ENCODE measurements at places on chromosomes 5 and 9.

DNA sequence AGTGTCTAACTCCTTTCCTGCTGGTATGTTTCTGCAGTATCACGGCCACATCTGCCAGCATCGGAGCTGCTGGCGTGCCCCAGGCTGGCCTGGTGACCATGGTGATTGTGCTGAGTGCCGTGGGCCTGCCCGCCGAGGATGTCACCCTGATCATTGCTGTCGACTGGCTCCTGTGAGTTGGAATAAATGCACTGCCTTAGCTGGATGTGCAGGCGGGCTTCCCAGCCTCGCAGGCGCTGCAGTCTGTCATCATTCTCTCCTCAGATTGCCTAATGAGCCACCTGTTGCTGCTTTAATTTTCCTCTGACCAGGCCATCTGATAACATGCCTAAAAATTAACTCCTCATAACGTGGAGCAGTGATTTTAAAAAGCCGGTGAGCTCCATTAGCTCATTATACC lies 79.1 kb upstream of the PLPP6 start:
- no peaks in the 10 kb centered on the region for H3K36me3 ChIP-seq
- no peaks in the 10 kb centered on the region for H3K4me1 ChIP-seq
- H3K27ac ChIP-seq = no peak overlapping the region
- no peak overlapping the region for H3K4me3 ChIP-seq

DNA sequence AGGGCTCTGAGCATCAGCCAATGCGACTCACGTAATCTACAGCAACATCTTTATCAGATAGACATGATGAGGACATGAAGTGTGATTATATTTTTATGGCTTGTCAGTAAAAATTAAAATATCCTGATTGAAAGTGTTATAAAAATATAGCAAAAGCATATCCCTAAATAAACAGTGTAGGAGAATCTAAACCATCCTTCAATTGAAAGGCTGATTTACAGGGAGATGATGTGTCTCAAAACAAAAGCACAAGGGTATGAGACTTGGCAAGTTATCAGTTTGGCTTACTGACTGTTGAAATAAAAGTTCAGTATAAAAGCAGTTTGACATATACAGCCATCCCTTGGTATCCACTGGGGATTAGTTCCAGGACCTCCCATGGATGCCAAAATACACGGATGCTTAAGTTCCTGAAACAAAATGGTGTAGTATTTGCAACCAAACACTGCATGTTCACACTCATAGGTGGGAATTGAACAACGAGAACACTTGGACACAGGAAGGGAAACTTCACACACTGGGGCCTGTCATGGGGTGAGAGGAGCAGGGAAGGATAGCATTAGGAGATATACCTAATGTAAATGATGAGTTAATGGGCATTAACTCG lies 149.9 kb upstream of the MAP1B start:
- H3K4me1 ChIP-seq = no peaks in the 10 kb centered on the region
- no peak overlapping the region for H3K4me3 ChIP-seq
- no peaks in the 10 kb centered on the region for H3K27me3 ChIP-seq

- no peak overlapping the region for H3K4me3 ChIP-seq
- DNase-seq = no peak
These were observed 2.5 kb downstream of the LRRC26 start for GRCh38 chr9:137167277-137167746.

DNA sequence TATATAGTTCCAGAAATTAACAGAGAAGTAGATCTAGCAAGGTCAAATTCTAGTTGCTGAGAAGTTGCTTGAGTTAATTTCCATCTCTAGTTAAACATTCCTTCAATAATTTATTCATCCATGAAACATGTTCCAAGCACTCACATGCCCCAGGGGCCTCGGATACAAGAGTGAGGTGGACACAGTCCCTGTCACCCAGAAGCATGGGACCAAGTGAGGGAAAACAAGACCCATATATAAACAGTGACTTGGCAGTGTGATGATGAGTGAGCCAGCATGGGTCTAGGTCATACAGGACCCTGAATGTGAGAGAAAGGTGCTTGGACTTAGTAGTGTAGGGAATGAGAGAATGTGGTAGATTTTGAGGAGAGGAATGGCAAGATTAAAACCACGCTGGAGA lies 216.9 kb downstream of the TTLL11 start:
- no peak for DNase-seq
- H3K36me3 ChIP-seq = no peaks in the 10 kb centered on the region
- H3K27ac ChIP-seq = no peak overlapping the region
- H3K4me3 ChIP-seq = no peak overlapping the region
- H3K4me1 ChIP-seq = no peaks in the 10 kb centered on the region
- no peaks in the 10 kb centered on the region for H3K27me3 ChIP-seq

DNA sequence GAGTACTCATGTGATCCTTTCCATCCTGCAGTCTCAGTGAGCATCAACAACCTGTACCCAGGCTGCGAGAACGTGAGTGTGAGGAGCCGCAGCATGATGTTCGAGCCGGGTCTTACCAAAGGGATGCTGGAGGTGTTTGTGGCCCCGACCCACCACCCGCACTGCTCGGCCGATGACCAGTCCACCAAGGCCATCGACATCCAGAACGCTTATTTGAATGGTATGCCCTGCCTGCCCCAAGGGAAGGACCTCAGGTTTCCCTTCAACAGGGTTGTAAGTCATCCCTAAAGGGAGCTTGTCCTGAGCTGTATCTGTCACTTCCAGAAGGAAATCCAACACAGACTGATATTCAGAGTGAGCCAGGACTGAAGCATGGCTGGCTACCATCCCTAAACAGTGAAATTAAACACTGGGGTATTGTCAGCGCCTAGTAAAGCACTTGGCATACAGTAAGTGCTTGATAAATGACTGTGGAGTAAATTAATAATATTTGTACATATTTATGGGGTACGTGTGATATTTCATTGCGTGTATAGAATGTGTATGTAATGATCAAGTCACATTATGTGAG lies 39.3 kb upstream of the CTSL start:
- H3K4me1 ChIP-seq = peaks cover 21% of the 10 kb centered on the region
- H3K4me3 ChIP-seq = no peak overlapping the region
- DNase-seq = no peak
- H3K27ac ChIP-seq = peak overlapping the region; percentile 44
- no peaks in the 10 kb centered on the region for H3K27me3 ChIP-seq
- peaks cover 88% of the 10 kb centered on the region for H3K36me3 ChIP-seq

- no peaks in the 10 kb centered on the region for H3K36me3 ChIP-seq
- no peak overlapping the region for H3K27ac ChIP-seq
- H3K4me1 ChIP-seq = no peaks in the 10 kb centered on the region
These were observed 103.6 kb downstream of the HSPA4 start for GRCh38 chr5:133155326-133155969.

- H3K4me3 ChIP-seq = no peak overlapping the region
- H3K36me3 ChIP-seq = peaks cover 5% of the 10 kb centered on the region
- H3K27me3 ChIP-seq = no peaks in the 10 kb centered on the region
- peaks cover 43% of the 10 kb centered on the region for H3K4me1 ChIP-seq
These were observed 22.1 kb downstream of the CAMSAP1 start for GRCh38 chr9:135885100-135885853.
